ENCODE measurements at places on chromosomes 13 and 19.
A peak's percentile ranks its signal among the peaks of the same experiment; 100 is the strongest.

DNA sequence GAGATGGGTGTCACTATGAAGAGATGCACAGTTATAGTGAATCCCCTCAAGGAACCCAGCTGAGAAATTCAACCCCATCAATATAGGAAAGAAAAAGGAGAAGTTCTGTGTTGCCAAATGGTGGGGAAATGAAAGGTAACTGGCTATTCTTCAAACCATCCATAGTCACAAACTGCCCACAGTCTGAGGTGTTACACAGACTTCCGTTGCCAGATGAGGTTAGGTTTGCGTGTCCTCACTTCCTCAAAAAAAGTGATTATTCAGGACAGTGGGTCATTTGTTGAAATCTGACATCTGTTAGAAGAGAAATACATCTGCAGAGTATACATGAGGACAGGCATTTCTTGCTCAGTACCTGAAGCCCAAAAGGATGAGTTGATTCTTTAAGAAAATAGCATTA, 9.0 kb downstream of the SIGLEC5 start:
- DNase-seq: no peak

- DNase-seq: no peak
These were observed 18.5 kb upstream of the KBTBD7 start for GRCh38 chr13:41212881-41213280.

GRCh38 chr13:46491641-46492040, 61.3 kb upstream of the LRCH1 start:
- no peak for DNase-seq

DNA sequence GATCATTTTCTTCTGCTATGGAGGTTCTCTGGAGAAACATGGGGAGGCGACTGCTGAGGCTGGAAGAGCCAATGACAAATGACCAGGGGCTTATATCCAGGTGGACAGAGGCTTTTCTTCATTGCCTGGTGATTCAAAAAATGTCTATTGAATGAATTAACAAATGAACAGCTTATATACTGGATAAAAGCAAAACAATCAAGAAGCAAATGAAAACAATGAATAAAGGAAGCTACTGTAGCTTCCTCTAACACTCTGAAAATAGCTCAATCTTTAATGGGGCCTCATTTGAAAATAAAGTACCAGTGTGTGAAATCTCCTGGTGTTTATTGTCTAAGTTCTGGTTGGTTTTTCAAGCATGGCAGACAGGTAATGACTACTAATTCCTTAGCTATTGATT, 167.5 kb upstream of the TMTC4 start:
- no peak for DNase-seq

DNA sequence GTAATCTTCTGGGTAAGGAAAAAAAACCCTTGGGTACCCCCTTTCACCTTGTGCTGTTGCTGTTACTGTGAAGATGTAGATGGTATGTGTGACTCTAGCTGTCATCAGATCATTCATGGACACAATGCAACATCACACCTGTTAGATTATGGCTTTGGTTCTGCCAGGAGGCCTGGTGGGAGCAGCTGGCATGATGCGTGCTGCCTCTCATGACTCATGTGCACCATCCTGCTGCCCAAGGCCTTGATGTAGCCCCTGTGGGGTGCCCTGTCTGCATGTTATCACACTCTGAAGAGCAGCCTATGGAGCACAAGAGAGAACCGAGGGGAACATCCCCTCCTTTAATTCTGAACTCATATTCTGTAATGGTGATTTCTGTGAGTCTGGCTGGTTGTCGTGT, 57.7 kb upstream of the TEX29 start:
- DNase-seq: no peak

DNA sequence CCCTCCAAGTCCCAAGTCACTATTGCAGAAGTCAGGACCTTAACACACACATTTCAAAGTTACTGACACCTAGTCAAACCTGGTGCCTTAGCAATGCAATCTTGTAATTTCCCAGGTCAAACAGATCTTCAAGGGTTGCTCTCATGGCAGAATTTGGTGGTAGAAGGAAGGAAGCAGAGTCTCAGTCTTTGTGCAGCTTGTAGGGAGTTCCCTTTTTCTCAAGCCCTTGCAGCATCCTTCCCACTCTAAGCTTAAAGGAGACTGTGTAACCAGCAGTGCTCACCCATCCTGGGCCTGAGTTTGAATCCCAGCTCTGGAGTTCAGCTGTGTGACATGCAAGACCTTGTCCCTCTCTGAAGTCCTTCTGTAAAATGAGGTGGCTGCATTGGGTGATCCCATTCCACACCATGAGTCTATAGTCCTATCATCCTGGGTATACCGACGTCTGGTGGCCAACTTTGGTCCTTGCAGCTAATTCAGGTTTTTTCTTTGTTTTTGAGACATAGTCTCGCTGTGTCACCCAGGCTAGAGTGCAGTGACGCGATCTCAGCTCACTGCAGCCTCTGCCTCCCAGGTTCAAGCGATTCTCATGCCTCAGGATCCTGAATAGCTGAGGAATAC, 9.8 kb downstream of the SIGLEC10 start:
- DNase-seq: no peak

- no peak for DNase-seq
These were observed 551.4 kb downstream of the TBC1D4 start for GRCh38 chr13:74930402-74931165.

DNA sequence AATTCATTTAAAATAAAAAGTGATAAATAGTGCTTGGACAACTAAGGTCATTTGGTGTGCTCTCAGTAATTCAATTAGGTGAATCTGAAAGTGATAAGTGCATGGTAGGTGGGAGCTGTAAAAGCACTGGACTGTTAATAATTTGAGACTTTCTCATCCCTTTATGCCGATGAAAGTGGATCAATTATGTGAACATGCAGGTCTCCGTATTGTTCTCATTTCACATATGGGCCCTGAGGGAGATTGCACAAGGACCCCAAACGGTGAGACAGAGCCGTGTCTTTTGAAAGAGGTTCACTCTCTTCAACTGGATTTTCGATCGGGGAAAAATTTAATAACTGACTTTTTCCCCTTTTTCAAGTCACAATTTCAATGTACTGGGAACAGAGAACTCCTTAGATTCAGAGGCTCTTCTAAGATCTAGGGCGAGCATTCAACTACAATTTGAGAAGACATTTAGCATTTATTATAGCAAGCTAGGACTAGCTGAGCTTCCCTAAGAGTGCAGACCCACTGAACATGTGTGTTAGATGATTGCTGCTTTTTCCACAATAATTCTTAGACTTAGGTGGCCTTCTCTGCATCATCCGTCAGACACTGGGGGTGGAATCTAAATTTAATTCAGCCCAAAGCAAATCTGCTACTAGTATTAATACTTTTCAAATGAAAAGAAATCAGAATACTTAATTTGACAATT, 347.6 kb downstream of the OXGR1 start:
- no peak for DNase-seq

GRCh38 chr19:31818798-31819105, 469.5 kb upstream of the TSHZ3 start:
- no peak for DNase-seq

GRCh38 chr19:17775245-17775927, 19.6 kb upstream of the B3GNT3 start:
- no peak for DNase-seq

GRCh38 chr19:41328157-41328841, 18.3 kb downstream of the CCDC97 start:
- DNase-seq: no peak

DNA sequence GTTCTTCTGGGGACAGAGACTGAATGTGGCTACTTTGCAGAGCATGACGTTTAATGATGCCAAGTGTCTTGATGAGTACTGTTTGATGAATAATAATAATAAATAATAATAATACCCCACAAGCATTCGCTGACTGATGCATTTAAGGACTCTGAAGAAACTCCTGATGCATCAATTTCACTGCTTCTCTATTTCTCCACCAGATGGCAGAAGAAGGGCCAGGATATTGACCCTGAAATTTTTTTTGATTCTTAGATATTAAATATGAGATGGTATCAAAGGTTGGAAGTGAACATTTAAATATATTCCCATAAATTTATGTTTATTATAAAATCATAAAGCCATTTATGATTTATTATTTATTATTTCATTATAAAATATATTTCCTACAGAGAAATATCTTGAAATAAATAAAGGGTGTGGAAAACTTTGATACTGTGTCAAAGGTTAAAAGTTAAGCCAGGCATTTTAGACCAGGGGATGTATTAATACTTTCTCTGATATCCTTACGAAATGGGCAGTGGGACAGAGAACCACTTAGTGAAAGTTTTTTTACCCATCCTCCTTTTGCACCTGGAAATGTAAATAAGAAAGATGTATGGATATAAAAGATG, 170.9 kb downstream of the LACC1 start:
- no peak for DNase-seq

GRCh38 chr13:21130116-21130515, 46.2 kb downstream of the SKA3 start:
- DNase-seq: no peak

- DNase-seq: no peak
These were observed 6.6 kb upstream of the CDX2 start for GRCh38 chr13:27975564-27976361.

DNA sequence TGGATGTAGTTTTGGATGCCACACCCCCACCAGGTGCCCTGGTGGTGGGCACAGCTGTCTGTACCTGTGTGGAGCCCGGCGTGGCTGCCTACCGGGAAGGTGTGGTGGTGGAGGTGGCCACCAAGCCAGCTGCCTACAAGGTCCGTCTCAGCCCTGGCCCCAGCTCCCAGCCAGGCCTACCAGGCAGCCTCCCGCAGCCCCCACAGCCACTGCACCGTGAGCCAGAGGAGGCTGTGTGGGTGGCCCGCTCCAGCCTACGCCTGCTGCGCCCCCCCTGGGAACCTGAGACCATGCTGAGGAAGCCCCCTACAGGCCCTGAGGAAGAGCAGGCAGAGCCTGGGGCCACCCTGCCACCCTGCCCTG, 3.5 kb downstream of the CIC start:
- DNase-seq: no peak

DNA sequence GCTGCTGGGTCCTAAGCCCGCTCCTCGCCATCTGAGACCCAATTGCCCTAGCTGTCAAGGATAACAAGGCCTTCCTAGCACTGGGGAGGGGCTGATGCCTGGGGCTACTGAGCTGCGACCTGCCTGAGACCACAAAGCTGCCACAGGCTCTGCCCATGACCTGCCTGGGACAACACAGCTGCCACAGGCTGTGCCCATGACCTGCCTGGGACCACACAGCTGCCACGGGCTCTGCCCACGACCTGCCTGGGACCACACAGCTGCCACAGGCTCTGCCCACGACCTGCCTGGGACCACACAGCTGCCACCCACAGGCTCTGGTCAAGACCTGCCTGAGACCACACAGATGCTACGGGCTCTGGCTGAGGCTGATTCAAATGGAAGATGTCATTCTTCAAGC, 54.8 kb downstream of the EPS15L1 start:
- DNase-seq: no peak

- no peak for DNase-seq
These were observed 157.5 kb upstream of the ZNF536 start for GRCh38 chr19:30214651-30215051.

DNA sequence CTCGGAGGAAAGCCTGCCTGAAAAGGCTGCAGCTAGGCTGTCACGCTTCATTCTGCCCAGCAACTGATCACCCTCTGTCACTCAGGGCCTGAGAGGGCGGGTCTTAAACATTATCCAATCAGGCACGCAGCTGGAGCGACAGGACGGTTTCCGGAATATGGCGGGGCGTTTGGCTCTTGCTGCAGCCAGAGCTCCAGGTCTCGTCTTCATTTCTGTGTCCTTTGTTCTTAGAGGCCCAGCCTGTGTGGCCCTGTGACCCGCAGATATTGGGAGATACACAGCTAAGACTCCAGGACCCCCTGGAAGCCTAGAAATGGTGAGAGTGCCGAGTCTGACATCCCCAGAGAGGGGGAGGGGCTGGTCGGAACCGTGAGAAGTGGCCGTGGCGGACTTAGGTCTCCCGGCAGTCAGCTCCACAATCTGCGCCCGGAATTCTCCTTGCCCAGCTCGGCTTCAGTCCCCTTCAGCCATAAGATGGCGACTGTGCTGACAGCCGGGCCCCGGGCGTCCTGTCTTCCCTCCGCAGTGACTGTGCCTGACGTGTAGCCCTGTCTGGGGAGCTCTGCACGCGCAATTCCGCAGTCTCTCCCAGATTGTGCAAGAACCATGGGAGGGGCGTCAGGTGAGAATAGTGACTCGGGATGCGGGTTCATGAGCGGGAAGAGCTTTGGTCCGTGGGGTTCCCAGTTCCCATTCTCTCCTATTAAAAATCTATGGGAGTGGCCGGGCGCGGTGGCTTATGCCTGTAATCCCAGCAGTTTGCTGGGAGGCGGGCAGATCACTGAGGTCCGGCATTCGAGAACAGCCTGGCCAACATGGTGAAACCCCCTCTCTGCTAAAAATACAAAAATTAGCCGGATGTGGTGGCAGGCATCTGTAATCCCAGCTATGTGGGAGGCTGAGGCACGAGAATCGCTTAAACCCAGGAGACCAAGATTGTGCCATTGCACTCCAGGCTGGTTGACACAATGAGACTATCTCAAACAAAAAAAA, at the start of gene ZNF429:
Gene ZNF429, plus strand, starts transcription at position 144 of the 993 bp plus-strand sequence. Its CDS starts 170 bp downstream, at position 314.
- DNase-seq: peak; percentile 68

Data from GOT3 (cell line).